ENCODE measurements at places on chromosomes 4 and X.

GRCh38 chrX:110173192-110174175 lies 144.4 kb downstream of the AMMECR1 start:
- no peak for DNase-seq

- DNase-seq = no peak
These were observed 48.9 kb upstream of the TENM3 start for GRCh38 chr4:182194091-182194824.

DNA sequence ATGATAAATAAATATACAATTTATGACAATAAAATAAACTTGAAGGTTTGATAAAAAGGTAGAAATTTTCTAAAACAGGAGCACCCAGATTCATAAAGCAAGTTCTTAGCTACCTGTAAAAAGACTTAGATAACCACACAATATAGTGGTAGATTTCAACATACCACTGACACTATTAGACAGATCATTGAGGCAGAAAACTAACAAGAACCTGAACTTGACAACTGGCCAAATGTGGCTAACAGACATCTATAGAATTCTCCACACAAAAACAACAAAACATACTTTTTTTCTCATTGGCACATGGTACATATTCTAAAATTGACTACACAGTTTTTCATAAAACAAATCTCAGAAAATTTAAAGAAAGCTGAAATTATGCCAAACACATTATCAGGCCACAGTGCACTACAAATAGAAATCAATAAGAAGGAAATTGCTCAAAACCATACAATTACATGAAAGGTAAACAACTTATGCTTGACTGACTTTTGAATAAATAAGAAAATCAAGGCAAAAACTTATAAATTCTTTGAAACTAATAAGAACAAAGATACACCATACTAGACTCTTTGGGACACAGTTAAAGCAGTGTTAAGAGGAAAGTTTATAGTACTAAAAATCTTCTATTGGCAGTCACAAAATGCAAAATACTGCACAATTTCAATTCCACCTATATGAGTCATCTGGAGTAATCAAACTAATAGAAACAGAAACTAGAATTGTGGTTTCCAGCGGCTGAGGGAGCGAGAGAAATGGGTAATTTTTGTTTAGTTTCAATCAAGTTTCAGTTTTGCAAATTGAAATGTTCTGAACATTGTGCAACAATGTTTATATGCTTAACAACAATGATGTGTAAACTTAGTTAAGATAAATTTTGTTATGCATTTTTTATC lies 925.6 kb downstream of the SH3BGRL start:
- no peak for DNase-seq

DNA sequence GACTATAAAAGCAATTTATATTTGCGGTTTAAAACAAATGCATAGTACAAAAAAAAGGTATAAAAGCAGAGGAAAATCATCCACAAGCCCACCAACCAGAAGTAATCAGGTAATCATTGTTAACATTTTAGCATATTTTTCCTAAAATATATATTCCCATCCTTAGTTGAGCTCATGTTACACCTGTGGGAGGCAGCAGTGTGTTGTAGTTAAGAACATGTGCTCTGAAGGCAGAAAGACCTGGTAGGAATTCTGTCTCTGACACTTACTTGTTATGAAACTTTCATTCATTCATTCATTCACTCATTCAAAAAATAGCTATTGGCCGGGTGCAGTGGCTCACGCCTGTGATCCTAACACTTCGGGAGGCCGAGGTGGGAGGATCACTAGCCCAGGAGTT lies 15.4 kb upstream of the CDKL5 start:
- DNase-seq = peak; percentile 14

DNA sequence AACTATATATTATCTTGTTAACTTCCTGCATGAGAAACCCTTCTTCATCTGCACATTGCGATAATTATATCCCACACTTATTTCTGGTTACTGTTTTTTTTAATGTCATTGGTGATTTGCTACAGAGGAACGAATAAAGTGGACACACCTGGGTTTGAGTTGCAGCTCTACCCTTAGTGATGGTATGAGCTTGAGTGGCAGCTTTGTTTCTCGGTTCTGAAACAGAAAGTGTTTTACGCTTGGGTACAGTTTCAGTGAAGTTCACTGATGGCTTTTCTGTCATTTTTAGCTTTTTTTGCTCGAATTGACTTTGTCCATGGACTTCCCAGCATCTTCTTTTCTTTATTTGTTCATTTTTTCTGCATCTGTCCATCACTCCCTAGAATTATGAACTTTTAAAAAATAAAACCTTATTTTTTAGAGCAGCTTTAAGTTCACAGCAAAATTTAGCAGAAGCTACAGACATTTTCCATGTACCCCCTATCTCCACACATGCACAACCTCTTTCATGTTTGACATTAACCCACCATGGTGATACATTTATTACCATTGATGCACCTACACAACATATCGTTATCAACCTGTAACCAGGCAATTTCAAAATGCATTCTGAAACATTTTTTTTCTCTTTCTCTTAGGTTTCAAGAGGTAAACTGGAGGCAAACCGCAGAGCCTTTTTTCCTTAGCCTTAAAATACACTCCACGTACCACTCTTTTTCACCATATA lies 1041.6 kb upstream of the PRKX start:
- no peak for DNase-seq

- no peak for DNase-seq
These were observed 5.4 kb upstream of the TBC1D1 start for GRCh38 chr4:37885496-37885895.

DNA sequence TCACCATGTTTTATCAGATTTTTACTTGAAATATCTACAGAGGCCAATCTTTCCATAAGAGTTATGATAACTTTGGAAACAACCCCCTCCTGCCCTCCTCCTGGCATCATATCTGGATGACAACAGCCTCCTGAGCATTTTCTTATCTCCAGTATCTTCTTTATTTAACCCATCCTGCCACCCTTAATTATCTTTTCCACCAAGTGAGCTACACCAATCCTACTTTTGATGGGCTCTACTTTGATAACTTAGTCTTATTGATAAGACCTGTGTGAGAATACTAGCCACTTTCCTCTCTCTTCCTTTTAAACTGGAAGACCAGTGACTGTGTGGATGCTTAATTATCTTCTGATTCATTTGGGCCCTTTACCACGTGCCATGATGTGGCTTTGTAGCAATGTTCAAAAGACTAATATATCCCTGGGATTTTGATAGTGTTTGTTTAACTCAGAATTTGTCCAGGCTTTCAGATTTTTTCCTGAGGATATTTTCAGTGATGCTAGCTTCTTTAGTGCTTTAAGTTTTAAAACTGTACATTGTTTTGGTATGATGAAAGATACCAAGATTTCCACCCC lies 330.1 kb upstream of the GIMD1 start:
- DNase-seq = no peak

DNA sequence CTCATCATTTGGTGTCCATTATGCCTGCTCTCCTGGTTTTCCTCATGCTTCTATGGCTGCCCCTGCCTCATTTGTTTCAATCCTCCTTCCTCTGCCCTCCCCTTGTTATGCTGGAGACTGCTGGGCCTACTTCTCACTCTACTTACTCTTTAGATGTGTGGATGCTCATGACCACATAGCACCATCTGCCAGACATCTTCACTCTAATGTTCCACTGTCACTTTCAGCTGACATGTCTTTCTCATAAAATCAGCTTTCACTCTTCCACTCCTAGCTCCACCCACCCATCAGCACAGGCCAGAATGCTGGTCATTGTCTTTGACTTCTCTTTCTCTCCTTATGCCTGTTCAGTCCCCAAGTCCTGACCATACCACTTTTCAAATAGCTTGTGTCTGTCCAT lies 86.8 kb downstream of the REPS2 start:
- DNase-seq = no peak

GRCh38 chr4:182916483-182917181 lies 554 bp downstream of the DCTD start:
- peak; percentile 11 for DNase-seq

DNA sequence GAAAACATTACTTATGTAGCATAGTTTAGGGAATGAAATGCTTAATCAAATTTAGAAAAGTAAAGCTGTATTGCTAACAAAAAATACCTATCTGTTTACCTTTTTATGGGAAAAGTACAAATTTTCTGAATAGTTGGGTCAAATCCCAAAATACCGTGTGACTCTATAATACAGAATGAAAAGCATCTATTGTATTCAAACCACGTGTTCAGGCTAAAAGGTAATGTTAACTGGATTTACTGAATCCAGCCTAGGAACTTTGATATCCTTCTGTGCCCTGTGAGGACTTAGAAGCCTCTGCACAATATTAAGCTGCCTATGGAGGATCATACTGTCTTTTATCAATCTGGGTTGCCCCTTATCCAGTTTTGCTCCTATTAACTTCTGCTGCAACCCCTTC lies 36.3 kb upstream of the AGA start:
- DNase-seq = no peak

GRCh38 chr4:1615786-1616556 lies 68.1 kb downstream of the FAM53A start:
- no peak for DNase-seq

- DNase-seq = no peak
These were observed 241.4 kb downstream of the RASL11B start for GRCh38 chr4:53103481-53103880.

GRCh38 chrX:101655534-101655933 lies 4.1 kb downstream of the ARMCX2 start:
- no peak for DNase-seq

DNA sequence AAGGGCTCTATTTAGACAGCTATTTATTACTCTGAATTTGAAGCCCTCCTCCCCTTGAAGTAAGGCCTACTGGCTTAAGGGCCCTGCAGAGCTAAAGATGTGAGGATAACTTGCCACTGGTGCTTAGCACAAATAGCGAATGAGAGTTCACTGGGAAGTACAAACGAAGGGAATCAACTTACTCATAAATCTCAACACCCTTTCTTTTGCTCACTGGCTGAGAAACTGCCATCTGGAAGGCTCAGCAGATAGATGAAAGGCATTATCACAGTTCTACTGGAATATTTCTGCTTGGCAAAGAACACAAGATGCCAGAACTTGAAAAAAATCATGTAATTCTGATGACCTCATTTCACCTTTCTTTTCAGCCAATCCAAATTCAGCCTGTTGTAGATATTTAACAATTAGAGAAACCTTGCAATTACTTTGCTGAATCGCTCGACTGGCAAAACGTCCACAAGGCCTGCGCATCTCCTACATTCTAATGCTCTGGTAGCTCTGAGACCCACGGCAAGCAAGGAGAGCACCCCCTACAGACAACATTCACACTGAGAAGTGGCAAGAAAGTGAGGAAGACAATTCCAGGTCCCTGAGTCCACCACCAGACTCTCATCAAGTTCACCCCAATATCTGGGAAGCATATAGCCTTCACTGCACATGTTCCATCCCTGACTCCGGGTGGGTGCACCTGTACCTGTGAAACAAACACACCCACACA lies 27.5 kb downstream of the TSPAN5 start:
- DNase-seq = no peak

- DNase-seq = no peak
These were observed 82.7 kb downstream of the CCSER1 start for GRCh38 chr4:90209922-90210321.

GRCh38 chrX:48937054-48937907 lies 18.5 kb upstream of the PIM2 start:
- no peak for DNase-seq

GRCh38 chr4:156958276-156959074 lies 13.1 kb downstream of the PDGFC start:
- DNase-seq = peak; percentile 0

All from NCI-H1105 treated with DMSO at 0.1 percent for 48 hours (cell line).